Astrocyte (in vitro differentiated cells and primary cell): ENCODE measurements at places on chromosomes 4 and X. TPM values are rescaled to one million over a fixed set of nuclear protein-coding genes. Genes with fewer than 3 reads are reported as not detected.
A peak's percentile ranks its signal among the peaks of the same experiment; 100 is the strongest.

- H3K4me1 ChIP-seq = no peaks in the 10 kb centered on the region
- H3K36me3 ChIP-seq = no peaks in the 10 kb centered on the region
- H3K27me3 ChIP-seq = no peaks in the 10 kb centered on the region
These were observed 737.1 kb downstream of the FAT4 start for GRCh38 chr4:126051689-126052424.

DNA sequence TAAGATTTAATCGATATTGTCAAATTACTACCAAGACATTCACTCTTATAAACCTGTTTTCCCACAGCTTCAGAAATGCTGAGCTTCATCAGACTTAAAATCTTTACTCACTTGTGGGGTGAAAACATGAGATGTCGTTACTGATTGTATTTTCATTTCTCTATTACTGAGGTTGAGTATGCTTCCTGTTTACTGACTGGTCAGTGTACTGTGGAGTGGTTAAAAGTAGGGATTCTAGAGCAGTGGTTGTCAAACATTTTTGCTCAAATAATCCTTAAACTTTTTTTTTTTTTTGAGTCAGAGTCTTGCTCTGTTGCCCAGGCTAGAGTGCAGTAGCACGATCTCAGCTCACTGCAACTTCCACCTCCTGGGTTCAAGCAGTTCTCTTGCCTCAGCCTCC is 50.3 kb downstream of the NSUN7 start:
- no peaks in the 10 kb centered on the region for H3K27me3 ChIP-seq
- DNase-seq = no peak
- no peak overlapping the region for H3K27ac ChIP-seq
- no peak overlapping the region for H3K4me3 ChIP-seq
- H3K4me1 ChIP-seq = no peaks in the 10 kb centered on the region
- H3K36me3 ChIP-seq = no peaks in the 10 kb centered on the region

GRCh38 chrX:136694431-136695087 is 46.6 kb downstream of the CD40LG start:
- no peak overlapping the region for H3K4me3 ChIP-seq
- H3K27me3 ChIP-seq = no peaks in the 10 kb centered on the region
- peak; percentile 32 for DNase-seq
- no peak overlapping the region for H3K27ac ChIP-seq
- peaks cover 9% of the 10 kb centered on the region for H3K4me1 ChIP-seq

GRCh38 chr4:138225477-138225876 is 16.7 kb downstream of the SLC7A11 start:
- no peak overlapping the region for H3K4me3 ChIP-seq
- no peaks in the 10 kb centered on the region for H3K27me3 ChIP-seq
- peak; percentile 33 for DNase-seq
- H3K36me3 ChIP-seq = no peaks in the 10 kb centered on the region
- H3K4me1 ChIP-seq = peaks cover 21% of the 10 kb centered on the region

DNA sequence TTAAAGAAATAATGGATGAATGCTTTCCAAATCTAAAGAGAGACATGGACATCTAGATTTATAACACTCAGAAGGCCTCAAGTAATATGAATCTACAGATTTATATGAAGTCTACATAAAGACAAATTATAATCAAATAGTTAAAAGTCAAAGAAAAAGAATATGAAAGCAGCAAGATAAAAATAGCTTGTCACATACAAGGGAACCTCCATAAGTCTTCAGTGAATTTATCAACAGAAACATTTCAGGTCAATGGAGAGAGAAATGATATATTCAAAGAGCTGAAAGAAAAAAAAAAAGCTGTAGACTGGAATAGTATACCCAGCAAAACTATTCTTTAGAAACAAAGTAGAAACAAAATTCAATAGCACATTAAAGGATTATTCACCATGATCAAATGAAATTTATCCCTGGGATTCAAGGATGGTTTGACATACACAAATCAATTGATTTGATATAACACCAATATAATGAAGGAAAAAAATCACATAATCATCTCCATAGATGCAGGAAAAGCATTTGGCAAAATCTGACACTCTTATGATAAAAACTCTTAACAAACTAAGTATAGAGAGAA is 346.6 kb upstream of the PABPC4L start:
- no peaks in the 10 kb centered on the region for H3K27me3 ChIP-seq
- no peak for DNase-seq
- H3K27ac ChIP-seq = no peak overlapping the region
- H3K4me1 ChIP-seq = no peaks in the 10 kb centered on the region
- H3K4me3 ChIP-seq = no peak overlapping the region
- H3K36me3 ChIP-seq = no peaks in the 10 kb centered on the region

DNA sequence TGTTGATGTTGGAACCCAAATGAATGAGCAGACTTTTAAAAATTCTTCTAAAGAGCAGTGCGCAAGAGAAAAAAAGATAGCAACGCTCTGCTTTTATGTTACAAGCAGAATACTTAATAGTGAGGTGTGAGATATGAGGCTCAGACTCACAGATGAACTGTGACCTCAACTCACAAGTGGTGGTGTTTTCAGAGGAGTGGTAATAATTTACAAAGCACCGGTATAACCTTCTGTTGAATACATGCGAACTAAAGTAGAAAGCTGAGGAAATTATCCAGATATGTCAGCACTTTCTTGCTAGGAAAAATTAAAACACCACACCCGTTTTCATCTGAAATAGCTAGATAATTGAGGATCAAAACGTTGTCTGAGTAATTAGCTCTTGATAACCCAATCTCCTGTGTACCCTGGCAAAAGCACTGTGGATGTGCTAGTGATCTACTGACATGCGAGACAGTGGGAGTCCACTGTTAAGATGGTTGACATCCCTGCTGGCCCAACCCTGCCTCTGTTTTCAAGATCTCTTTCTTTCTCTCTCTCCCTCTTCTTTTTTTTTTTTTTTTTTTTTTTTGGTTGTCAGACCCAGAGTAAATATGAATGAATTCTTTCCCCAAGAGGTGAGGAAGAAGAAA is 6.9 kb upstream of the TLL1 start:
- no peaks in the 10 kb centered on the region for H3K36me3 ChIP-seq
- H3K4me1 ChIP-seq = no peaks in the 10 kb centered on the region
- H3K4me3 ChIP-seq = no peak overlapping the region

DNA sequence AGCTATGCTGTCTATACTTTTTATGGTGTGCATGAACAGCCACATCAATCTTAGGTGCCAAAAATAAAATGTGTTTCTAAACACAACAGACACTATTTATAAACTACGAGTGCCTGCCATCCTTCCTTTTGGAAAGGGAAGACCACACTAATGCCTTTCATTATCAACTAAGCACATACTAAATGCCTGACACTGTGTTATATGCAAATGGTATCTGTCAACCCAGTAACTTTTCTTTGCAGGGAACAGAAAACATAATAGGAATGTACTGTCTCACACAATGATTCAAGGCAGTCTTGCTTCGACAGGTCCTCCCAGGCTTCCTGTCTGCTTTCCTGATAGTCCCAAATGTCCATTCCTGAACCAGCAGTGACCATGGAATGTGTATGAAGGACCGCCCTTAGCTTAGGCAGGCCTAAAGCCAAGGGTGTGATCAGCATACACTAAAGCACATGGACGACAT is 43.8 kb downstream of the ADGRA3 start:
- H3K4me3 ChIP-seq = no peak overlapping the region
- H3K27ac ChIP-seq = no peak overlapping the region
- DNase-seq = peak; percentile 34
- H3K4me1 ChIP-seq = peaks cover 25% of the 10 kb centered on the region
- H3K27me3 ChIP-seq = no peaks in the 10 kb centered on the region
- peaks cover 4% of the 10 kb centered on the region for H3K36me3 ChIP-seq

The ARX gene
- total RNA-seq = not detected in 2 replicates

The HMX1 gene
- total RNA-seq = 0.25 TPM in 1 of 2 replicates, not detected in the other

The CT45A3 gene
- not detected in 2 replicates for total RNA-seq
